ENCODE measurements at places on chromosomes 3 and 15.

DNA sequence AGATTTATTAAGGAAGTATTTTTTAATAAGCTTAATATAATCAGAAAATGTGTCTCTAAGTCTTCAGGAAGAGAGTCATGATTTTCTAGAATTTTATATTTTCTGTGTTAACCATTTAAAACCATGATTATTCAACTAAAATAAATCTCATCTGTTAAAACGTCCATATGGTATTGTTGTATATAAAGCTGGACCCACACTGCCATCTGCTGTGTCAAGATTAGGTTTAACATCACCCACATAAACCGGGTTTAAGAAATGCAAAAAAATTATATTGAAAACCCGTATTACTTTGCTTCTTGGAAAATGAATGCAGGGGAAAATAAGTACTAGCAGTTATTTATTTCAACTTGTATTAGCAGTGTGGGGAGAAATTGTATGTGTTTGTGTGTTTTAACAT lies 9.5 kb upstream of the CCDC66 start:
- DNase-seq, result peak; percentile 14

DNA sequence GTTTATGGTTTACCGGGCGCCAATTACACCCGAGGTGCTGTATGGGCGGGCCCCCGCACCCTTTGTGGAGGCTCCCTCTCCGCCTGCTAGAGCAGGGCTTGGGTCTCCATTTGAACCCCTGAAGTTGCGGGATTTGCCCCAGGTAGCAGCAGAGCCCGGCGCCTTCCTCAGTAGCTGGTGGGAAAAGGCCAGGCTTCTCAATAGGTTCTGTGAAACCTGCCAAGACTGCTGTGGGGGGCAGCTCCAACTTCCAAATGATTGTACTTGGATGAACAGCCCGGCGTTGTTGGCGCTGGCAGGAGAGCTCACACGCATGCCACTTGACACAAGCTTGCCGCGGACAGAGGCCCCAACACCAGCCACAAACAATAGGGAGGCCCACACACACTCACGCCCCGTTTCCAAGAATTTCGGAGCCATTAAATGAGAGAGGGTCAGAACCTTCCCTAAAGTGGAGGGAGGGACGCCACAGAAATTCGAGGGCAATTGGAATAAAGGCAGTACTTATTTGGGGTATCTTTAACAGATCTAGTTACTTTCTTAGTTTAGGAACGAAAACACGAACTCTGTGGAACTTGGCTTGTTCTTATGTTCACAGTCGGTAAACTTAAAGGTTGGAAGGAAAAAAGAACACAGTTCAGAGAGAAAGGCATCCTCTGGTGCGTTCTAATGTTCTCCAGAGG lies 1.4 kb downstream of the EPHB3 start:
- no peak for DNase-seq

DNA sequence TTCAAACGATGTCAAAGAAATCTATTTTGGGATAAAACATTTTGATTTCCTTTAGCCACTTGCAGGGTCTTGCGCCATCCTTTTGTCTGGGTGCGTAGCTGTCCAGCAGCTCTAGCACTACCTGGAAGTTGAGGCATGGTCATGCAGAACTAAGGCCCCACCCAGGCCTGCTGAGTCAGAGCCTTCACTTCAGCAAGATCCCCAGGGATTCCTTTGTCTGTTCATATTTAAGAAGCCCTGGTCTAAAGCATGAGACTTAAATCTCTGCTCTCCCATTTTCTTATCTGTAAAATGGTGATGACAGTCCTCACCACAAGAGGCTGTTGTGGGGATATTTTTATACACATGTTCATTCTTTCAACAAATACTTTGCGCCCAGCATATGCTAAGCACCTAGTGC lies 99.0 kb upstream of the CTDSPL start:
- no peak for DNase-seq

DNA sequence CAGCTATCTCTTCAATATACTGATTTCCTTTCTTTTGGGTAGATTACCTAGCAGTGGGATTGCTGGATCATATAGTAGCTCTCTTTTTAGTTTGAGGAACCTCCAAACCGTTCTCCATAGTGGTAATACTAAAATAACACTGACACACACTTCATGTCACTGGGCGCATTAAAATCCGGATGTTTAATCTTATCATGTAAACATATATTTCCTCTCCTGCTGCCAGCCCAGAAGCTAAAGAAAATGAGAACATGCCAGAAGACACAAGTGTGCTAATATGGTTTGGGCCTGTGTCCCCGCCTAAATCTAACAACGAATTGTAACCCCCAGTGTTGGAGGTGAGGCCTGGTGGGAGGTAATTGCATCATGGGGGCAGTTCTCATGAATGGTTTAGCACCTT lies 23.6 kb upstream of the KCNMB2 start:
- no peak for DNase-seq

DNA sequence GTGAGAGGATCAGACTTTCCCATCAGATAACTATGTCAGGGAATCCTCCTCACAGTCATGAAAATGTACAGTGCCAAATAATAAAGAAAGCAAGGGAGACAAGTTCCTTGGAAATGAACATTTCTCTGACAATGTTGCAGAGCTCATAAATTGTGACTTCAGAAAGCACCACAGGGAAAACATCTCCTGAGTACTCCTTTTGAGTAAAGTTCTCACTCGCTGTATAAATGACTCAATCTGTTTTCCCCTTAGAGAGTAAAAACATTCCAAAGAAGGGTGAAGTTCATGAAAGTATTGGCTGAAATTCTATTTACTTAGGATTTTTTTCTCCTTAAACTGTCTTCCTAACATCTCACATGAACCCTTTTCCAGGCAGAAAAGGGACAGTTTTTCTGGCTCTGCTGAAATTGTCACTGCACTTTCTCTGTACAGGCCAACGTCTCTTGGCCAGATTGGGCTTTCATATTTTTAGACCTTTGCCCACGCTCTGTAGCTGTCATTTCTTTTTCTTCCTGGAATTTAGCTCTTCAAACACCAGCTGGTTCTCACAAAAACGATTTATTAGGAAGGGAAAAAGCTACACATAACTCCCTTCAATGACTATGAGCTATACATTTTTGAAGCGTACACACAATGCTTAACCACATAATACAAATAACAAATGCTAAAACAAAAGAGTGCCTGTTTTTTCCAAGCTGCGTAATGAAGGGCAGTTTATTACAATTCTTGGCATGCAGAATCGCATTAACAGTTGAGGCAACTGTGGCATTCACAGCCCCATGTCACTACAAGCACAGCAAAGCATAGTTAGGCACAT lies 216.1 kb downstream of the ATP8B4 start:
- DNase-seq, result no peak

- DNase-seq, result no peak
Measured at GRCh38 chr15:37078566-37078965, 21.8 kb downstream of the MEIS2 start.

GRCh38 chr3:71288269-71288930 lies 295.1 kb downstream of the FOXP1 start:
- DNase-seq, result no peak

- no peak for DNase-seq
Measured at GRCh38 chr15:60957111-60957510, 272.0 kb downstream of the RORA start.

GRCh38 chr15:99504823-99505551 lies 60.8 kb upstream of the MEF2A start:
- DNase-seq, result peak; percentile 5
